ENCODE measurements at places on chromosomes 1 and 21. TPM values are rescaled to one million over a fixed set of nuclear protein-coding genes. Genes with fewer than 3 reads are reported as not detected.

Gene CELF3
- total RNA-seq, result not detected

Gene OR2T11
- not detected for total RNA-seq

Gene LCE2A
- total RNA-seq, result not detected

Gene DCST2
- not detected for total RNA-seq

Gene GJA8
- not detected for total RNA-seq

Gene GJB3
- not detected for total RNA-seq

Gene ANGPTL3
- total RNA-seq, result 0.11 TPM

Gene ADCY10
- 0.26 TPM for total RNA-seq

Gene CASZ1
- total RNA-seq, result 0.43 TPM

Gene SELL
- total RNA-seq, result 1.0 TPM

Gene NIBAN1
- 66.6 TPM for total RNA-seq

Gene SPRR1B
- not detected for total RNA-seq

Gene ADGRB2
- total RNA-seq, result 4.4 TPM
